ENCODE measurements at places on chromosomes 16 and 17.

- no peaks in the 10 kb centered on the region for H3K27me3 ChIP-seq
- no peak overlapping the region for H3K27ac ChIP-seq
- peak; percentile 34 for DNase-seq
- H3K4me3 ChIP-seq = no peak overlapping the region
- no peaks in the 10 kb centered on the region for H3K36me3 ChIP-seq
These were observed 142.4 kb downstream of the CYLD start for GRCh38 chr16:50884066-50884860.

GRCh38 chr17:68344701-68345136 lies 53.4 kb downstream of the ARSG start:
- no peaks in the 10 kb centered on the region for H3K27me3 ChIP-seq
- H3K27ac ChIP-seq = no peak overlapping the region

GRCh38 chr16:49842972-49843371 lies 12.9 kb downstream of the ZNF423 start:
- H3K4me3 ChIP-seq = no peak overlapping the region
- H3K27ac ChIP-seq = no peak overlapping the region
- H3K27me3 ChIP-seq = no peaks in the 10 kb centered on the region
- no peaks in the 10 kb centered on the region for H3K36me3 ChIP-seq
- no peak for DNase-seq
- H3K4me1 ChIP-seq = peaks cover 12% of the 10 kb centered on the region

DNA sequence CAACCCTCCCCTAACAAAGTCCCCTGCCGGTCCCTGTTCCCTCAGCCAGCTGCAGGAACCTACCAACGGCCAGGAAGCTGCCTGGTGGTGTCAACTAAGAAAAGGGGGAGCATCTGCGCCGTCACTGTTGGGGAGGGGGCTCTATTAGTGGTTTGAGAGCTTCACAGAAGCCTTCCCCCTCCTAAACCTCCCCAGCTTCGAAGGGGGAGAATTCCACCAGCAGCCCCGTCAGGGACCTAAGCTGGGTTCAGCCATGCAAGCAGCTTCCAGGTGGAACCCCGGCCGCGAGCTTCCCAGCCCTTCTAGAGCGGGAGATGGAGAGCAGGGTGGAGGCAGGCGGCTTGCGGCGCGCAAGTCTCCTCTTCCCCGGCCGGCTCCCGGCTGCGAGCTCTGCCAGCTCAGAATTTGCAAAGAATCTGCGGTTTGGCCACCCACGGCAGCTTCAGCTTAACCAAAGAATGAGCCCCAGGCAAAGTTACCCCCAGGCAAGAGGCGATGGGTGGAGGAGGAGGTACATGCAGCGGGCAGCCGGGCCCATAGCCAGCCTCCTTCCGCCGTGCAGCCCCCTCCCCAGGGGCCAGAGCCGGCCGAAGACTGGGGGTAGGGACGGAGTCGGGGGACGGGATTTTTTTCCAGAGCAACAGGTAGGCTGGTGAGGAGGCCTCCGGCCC lies 33.7 kb downstream of the DDX19A start:
- DNase-seq = peak; percentile 77
- peak overlapping the region; percentile 63 for H3K4me3 ChIP-seq
- H3K27ac ChIP-seq = peak overlapping the region; percentile 71
- peaks cover 10% of the 10 kb centered on the region for H3K4me1 ChIP-seq

DNA sequence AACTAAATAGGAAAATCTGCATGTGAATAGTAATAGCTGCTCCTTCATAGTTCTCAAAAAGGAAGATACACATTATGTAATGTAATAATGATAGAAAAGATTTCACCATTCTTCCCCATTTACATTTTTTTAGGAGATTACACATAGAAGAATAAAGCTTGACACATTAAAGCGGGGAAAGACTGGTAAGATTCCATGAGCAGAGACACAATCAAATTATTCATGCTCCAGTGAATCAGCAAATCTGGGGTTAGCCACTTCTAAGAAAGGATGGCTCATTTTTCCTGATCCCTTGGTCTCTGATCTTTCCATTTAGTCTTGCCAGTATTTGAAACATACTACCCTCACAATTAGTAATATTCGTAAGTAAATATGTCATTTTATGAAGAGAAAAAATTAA lies 81.9 kb downstream of the CA4 start:
- no peak overlapping the region for H3K4me3 ChIP-seq
- no peaks in the 10 kb centered on the region for H3K27me3 ChIP-seq
- H3K27ac ChIP-seq = no peak overlapping the region
- no peaks in the 10 kb centered on the region for H3K4me1 ChIP-seq

DNA sequence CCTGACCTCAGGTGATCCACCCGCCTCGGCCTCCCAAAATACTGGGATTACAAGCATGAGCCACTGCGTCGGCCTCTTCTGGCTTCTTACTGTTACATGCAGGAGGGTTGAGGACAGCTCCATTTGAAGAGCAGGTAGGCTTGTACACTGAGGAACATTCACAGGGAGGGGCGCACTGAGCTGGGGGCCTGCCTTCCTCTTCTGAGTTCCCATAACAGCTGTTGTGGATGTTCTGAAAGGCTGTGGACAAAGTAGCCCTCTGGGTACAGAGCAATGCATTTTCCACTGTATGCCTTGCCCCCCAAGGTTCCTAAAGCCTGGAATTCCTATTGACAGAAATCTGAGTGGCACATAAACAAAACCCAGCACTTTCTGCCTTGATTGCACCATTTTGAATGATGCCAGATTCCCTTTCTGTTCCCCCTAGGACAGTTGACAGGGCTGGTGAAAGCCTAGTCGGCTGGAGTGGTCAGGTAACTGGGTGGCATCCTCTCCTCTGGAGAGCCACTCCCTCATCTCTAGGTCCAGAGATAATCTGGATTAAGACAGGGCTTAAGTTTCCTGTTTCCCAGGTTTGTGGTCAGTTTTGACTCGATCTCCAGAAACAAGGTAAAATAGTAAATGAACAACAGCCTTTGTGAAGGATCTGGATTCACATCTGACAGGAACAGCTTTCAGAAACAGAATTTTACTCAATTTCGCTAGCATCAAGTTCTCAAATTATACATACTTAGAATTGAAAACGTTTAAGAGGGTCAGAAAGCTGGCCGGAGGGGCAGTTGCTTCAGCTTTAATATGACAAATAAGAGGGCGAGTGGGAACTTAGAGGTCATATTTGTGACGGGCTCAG lies 1.3 kb upstream of the CDK5R1 start:
- H3K27ac ChIP-seq = peak overlapping the region; percentile 81
- DNase-seq = no peak
- peaks cover 17% of the 10 kb centered on the region for H3K36me3 ChIP-seq

- no peak for DNase-seq
- no peaks in the 10 kb centered on the region for H3K36me3 ChIP-seq
- no peaks in the 10 kb centered on the region for H3K4me1 ChIP-seq
- no peaks in the 10 kb centered on the region for H3K27me3 ChIP-seq
These were observed 6.0 kb upstream of the PRDM7 start for GRCh38 chr16:90083139-90083538.

DNA sequence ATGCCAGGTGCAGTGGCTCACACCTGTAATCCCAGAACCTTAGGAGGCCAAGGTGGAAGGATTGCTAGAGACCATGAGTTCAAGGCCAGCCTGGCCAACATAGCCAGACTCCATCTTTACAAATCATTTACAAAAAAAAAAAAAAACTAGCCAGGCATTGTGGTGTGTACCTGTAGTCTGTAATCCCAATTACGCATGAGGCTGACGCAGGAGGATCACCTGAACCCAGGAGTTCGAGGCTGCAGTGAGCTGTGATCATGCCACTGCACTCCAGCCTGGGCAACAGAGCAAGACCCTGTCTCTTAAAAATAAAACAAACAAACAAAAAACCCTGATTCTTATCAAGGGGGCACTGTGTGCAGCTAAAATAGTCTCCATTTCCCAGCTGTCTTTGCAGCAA lies 16.8 kb upstream of the HAP1 start:
- H3K27ac ChIP-seq = no peak overlapping the region
- H3K27me3 ChIP-seq = no peaks in the 10 kb centered on the region
- no peak for DNase-seq
- H3K4me1 ChIP-seq = no peaks in the 10 kb centered on the region
- no peak overlapping the region for H3K4me3 ChIP-seq
- peaks cover 8% of the 10 kb centered on the region for H3K36me3 ChIP-seq

GRCh38 chr17:17494870-17495535 lies 1.2 kb downstream of the RASD1 start:
- no peak for DNase-seq
- peak overlapping the region; percentile 69 for H3K4me3 ChIP-seq
- no peaks in the 10 kb centered on the region for H3K27me3 ChIP-seq
- no peak overlapping the region for H3K27ac ChIP-seq
- peaks cover 9% of the 10 kb centered on the region for H3K4me1 ChIP-seq
- peaks cover 19% of the 10 kb centered on the region for H3K36me3 ChIP-seq
